Spinal cord (tissue), 10 donors: ENCODE measurements at places on chromosomes 2 and 18.

DNA sequence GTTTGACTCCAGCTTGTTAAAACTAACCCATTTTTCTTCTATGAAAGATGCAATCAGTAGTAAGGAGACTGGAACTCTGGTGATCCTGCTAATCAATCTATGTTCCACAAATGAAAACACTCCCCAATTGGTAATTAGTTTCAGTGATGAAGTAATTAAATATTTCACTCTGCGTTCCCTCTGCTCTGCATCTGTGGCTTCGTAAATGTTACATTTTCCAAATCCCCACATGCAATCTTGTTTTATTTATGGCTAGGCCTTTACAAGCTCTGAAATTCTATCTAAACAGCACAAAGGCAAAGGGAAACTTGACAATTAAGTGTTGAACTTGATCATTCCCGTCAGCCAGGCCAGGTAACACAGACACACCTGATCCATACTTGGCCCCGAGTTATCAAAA is 231.4 kb upstream of the OSR1 start:
- DNase-seq: peak; percentile 81

DNA sequence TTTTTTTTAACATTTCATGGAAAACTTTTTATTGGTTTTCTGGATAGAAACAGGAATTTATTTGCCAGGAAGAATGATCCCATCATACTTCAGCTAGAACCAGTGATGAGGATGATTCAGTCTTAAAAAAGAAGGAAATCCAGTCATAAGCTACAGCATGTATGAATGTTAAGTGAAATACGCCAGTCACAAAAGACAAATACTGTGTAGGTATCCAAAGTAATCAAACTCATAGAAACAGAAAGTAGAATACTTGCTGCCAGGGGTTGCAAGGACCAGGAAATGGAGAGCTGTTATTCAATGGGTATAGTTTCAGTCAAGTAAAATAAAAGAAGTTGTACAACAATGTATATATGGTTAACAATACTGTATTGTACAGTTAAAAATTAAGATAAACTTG is 21.3 kb downstream of the PSME4 start:
- no peak for DNase-seq

GRCh38 chr2:128380961-128381938 is 62.6 kb upstream of the HS6ST1 start:
- no peak for DNase-seq

DNA sequence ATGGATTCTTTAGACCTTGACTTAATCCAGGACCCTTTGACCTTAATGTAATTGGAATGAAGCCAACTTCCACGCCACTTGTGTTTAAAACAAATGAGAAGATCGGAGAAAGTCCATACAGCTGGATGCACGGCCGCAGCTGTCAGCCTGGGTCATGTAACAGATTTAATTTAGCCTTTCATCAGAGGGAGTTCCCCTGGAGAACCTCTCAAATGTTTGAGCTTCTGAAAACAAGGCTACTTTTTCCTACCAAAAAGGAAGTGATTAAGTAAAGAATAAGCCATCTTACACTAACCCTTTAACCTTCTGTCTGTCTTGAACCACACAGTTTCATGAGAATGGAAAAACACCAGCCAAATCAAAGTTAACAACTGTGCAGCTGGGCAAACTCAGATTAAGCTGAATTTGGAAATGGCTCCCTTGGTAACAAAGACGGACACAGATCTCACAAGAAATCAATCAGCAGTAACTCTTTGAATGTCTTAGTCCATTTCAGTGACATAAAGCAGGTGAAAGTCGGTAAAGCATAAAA is 103.6 kb downstream of the DOCK10 start:
- no peak for DNase-seq

DNA sequence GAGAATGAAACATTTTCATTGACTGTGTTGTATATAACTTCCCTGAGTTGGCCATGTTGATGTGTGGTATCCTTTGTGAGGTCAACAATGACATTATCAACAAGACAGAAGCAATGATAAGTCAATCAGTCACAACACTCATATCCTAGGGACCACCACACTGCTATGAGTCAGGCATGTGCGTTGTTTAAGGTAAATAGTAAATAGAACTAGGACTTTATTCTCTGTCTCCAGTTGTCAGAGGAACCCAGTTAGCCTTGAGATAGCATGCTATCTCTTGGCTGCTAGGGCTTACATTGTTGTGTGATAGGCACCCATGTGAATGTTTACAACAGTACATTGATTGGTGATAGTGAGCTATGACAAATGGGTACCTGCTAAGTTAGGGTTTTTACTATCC is 37.3 kb downstream of the GPD2 start:
- no peak for DNase-seq

GRCh38 chr2:11572996-11573395 is 39.2 kb downstream of the GREB1 start:
- no peak for DNase-seq

DNA sequence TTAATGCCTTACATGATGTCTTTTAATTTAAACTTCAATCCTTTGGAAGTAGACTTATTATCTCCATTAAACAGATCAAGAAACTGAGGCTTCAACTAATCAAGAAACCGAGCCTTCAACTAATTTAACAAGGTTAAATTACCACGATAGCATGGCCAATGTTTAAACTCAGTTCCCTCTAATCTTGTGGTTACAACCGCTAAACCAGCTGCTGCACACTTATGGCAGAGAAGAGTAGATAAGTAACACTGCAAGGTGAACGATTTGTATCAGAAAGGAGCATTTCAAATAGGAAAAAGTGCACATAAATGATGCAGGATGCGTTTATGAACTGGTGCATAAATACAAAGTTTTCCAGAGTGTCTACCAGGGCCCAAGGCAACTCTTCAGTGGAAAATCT is 144.6 kb upstream of the CAVIN2 start:
- DNase-seq: no peak

GRCh38 chr2:226839161-226839560 is 3.3 kb downstream of the RHBDD1 start:
- DNase-seq: no peak
